ENCODE measurements at places on chromosomes 5 and 9.

GRCh38 chr9:109437286-109437685 is 60.8 kb downstream of the PTPN3 start:
- no peak for DNase-seq

- no peak for DNase-seq
These were observed 306.5 kb downstream of the MAN2A1 start for GRCh38 chr5:109996246-109996645.

GRCh38 chr5:138366632-138367382 is 14.3 kb downstream of the KDM3B start:
- DNase-seq = no peak

GRCh38 chr9:130860458-130861316 is 25.6 kb downstream of the ABL1 start:
- no peak for DNase-seq

- no peak for DNase-seq
These were observed 242.1 kb downstream of the ZNF608 start for GRCh38 chr5:124504081-124504916.

- DNase-seq = no peak
These were observed 29.9 kb upstream of the RAPGEF6 start for GRCh38 chr5:131664929-131665328.

DNA sequence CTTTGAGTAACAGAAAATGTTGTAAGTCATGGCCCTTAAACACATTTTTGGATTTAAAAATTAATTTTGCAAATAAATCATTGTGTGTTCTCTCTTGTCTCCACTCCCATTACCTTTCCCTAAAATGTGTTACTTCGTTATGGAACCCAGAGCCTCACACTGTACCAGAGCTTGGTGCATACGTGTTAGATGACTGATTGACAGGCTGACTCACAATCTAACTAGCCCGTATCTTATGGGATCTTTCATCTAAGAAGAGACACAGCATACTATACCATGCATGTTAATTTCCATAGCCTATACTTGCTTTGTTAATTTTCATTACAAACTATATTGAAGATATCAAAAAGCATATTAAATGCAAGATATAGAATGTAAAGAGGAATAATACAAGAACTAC is 87.1 kb downstream of the SPRY4 start:
- DNase-seq = no peak

- no peak for DNase-seq
These were observed 83.5 kb upstream of the RIOK2 start for GRCh38 chr5:97266576-97266975.

DNA sequence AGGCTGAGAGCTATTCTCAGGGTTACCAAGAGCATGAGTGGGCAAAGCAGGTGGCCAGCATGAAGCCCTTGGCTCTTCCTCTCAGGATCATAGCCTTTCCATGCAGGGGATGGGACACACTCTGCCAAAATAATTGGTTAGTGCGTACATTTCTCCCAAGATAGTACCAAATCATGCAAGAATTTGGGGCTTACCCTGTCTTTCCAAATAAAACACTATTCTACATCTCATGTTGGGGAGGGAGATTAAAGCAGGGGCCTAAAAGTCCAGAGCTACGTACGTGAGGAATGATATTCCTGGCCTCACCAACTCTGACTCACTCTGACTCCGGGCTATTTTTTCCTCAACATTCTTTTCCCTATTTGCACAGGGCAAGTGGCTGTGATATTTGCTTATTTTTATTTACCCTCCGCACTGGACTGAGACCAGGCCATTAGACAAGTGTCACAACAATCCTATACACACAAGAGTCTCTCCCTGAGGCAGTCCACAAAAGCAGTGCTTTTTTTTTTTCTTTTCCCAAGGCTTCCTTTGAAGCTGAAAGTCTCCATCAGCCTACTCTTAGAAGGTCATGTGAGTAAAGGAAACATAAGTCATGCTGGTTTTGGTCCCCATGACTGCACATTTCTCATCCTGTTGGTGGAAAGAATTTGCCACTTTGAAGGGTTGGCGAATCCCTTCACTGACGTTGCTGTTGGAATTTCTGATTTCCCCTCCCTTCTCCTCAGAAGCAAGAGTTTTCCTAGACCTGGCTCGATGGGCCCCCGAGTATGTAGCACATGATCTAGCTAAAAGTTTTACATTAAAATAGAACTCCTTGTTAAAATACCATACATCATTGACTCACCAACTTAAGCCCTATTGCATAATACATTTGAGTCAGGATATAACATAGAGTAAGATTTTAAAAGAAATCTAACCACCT is 40.0 kb downstream of the TMEM252 start:
- no peak for DNase-seq

DNA sequence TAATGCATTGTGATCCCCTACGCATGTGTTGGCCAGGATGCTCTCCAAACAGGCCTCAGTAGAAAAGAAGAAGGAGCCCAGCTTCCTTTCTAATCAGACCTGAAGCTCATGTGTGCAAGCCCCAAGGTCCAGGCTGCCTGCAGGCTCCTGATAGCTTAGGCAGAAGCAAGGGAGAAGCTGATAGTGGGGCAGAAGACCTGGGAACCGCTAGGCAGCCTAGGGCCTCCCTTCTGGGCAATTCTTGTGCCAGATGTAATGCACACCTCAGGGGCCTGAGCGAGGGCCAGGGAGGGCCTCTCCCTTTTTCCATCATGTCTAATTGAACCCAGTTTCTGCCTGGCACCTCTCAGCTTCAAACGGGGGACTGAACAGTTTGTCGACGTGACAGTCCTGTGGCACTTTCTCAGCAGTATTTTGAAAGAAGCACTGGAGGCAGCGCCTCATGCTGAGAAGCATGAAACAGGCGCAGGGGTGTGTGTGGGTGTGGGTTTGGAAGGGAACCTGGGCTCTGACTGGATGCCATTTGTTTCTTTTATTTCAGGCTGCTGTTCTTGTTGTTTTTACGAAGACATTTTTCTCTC is 212.8 kb downstream of the PIK3R1 start:
- no peak for DNase-seq

- no peak for DNase-seq
These were observed 499.3 kb downstream of the CCDC171 start for GRCh38 chr9:16052146-16052545.
